ENCODE measurements at places on chromosomes 16 and 17. TPM values are rescaled to one million over a fixed set of nuclear protein-coding genes. Genes with fewer than 3 reads are reported as not detected.

Gene CTRB2
- polyA plus RNA-seq: 19.0 TPM

DNA sequence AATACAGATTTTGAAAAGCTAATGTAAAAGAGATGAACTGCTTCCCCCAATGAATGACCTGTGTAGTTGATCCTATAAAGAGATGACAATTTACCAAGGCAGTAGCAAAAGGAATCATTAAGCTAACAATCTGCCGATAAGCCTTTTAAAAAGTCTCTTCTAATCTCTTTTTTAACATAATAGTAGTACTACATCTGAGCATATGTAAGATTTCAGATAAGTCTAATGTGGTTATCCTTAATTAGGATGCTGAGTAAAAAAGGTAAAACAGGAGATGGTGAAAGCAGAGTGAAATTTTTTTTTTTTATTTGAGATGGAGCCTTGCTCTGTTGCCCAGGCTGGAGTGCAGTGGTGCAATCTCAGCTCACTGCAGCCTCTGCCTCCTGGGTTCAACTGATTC is 26.2 kb upstream of the RASL10B start:
- DNase-seq: no peak

Gene IL17C
- not detected for polyA plus RNA-seq

DNA sequence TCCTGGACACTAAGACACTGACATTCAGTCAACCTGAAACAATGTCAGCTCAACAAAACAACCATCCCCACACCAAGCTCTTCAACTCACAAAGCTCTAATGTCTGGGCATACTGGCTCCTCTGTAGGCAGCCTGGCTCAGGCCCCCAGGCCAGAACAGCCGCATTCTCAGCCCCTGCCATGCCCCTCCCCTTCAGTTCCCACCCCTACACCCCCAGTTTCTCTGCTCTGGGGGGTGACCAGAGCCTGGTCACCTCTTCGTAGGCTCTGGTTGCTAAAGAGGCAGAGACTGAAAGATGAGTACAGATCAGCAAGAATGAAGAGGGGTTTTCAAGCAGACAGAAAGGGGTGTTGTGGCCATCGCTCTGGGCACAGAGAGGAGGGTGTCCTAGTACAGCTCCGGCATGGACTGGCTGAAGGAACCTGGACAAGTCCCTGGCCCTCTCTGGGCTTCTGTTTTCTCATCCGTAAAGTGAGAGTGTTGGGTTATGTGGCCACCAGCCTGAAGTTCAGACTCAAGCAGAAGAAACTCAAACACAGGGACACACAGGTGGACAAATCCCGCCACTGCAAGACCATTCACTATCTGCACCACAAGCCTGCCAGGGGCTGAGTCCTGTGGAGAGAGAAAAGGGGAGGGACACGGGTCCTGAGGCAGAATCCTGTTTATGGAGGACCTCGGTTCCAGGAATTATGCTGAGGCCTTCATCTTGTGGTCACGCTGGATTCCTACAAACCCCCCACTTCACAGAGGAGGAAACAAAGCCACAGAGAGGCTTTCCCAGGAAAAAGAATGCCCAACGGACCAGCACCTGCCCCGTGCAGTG is 987 bp upstream of the SLC4A1 start:
- DNase-seq: no peak
